ENCODE measurements at places on chromosomes 16 and 17.

DNA sequence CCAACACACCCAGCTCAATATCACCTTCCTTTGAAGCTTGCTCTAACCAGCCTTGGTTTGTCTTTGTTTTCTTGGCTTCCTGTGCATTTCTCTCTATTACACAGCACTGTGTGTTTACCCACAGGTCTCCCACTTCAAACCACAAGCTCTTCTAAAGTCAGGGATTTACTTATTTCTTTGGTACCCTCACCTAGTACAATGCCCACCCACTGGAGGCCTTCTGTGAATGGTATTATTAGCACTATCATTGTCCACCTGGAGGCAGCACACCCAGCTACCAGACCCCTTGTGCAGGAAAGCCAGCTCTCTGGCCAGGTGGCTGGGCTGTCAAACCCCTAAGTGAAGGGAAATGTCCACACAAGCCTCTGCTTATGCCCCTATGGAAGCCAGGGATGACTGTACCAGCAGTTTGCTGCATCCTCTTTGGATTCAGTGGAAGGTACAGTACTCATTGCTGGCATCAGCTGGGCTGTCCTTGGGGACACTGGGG lies 9.4 kb upstream of the TOP2A start:
- DNase-seq, result no peak

DNA sequence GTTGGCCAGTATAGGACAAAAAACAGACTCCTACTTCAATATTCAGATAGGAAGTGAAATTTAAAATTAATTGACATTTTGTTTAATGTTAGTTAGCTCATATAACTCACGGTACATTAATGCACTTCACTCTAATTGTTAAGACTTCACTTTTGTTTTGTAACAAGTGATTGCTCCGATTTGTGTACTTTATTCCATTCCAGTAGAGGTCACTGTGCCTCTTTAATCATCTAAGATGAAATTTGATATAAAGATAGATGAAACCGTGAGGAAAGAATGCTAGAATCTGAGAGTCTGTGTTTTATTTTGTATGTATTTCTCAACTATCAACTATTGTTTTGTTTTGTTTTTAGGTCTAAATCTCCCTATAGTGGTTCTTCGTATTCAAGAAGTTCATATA lies 29.0 kb downstream of the RBBP6 start:
- no peak for DNase-seq

DNA sequence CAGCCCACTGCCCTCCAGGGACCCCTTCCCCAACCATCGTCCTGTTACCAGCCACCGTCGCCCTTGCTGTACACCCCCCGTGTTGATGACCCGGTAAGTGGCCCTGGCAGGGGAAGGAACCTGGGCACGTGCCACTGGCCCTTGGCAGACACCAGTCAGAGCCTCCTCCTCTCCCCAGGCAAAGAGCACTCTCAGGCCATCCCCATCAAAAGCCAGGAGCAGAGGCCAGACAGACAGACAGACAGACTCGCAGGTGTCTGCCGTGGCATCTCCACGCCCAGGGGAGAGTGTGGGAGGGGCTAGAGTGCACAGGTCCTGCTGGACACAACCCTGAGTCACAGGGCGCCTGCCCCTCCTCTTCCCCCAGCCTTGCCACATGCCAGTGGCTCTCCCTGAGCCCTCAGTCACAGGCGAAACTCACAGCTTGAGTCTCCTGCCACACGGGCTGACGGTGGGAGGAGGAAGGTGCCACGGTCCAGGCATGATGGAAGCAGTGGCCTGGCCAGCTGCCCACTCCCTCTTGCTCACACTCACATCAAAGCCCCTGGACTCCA lies 7.8 kb downstream of the CLCN7 start:
- DNase-seq, result no peak

DNA sequence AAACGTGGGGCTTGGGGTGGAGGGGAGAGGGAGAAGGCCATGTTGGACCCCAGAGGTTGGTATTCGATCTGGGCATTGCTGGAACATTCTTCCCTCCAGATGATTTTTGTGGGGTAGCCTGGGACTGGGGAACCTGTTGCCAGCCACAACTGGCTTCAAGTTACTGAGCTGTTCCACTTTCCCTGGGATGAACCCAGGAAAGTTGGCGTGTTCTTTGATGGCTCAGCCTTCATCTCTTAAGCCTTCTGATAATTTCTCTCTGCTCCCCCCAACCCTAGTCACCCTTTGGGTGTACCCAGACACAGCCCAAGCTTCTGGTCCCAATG lies 2.1 kb downstream of the TBX21 start:
- DNase-seq, result no peak

GRCh38 chr16:51839727-51840462 lies 688.8 kb upstream of the SALL1 start:
- DNase-seq, result no peak

GRCh38 chr17:3912827-3913226 lies 3.4 kb downstream of the P2RX1 start:
- DNase-seq, result no peak

DNA sequence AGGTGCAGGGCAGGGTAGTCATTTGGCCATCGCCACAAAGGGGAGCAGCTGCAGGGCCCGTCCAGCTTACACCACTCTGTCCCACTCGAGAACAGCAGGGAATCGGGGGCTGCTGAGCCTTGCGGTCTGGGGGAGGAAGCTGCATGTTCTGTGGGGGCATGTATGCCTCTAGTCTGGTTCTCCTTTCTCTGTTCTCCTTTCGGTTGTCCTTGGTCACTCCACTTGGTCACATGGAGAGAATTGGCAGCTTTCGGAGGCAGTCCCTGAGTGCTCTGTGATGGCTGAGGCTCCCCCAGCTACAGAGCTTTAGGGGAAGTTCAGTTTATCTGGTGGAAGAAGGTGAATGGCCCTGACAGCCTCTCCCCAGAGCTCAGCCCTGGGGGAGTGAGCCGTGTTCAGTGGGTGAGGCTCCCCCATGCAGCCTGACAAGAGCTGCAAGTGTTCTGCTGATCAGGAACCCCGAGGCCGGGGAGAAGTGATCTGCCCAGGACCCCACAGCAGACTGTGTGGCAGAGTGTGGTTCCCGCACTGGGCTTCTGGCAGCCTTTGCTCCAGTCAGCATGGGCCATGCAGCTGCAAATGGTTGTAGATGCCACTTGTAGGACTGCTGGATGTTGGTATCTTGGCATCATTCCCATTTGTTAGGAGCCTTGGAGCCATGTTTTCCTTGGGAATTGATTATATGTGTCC lies 22.3 kb upstream of the SMPD3 start:
- no peak for DNase-seq

GRCh38 chr16:12613131-12613991 lies 190.3 kb downstream of the CPPED1 start:
- no peak for DNase-seq

GRCh38 chr17:5331506-5331905 lies 49.4 kb downstream of the RABEP1 start:
- no peak for DNase-seq

- no peak for DNase-seq
These were observed at the start of gene UNC45B for GRCh38 chr17:35147375-35147905. UNC45B (plus strand) TSS chr17:35147817; CDS start chr17:35148264, 447 bp downstream.

DNA sequence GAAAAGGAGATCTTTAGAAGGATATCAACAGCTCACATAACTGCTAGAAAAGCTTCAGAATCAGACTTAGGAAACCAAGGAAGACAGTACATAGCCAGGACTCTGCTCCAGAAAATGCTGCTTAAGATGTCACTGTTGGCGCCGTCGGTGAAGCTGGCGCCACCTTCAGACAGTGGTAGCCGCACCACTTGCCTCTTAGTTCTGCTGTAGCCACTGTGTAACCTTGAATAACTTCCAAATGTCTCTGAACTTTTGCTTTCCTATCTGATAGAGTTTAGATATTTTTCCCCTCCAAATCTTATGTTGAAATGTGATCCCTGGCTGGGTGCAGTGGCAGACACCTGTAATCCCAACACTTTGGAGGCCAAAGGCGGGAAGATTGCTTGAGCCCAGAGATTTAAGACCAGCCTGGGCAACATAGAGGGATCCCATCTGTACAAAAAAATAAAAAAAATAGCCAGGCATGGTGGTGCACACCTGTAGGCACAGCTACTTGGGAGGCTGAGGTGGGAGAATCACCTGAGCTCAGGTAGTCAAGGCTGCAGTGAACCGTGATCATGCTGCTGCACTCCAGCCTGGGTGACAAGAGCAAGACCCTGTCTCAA lies 6.3 kb upstream of the USP31 start:
- DNase-seq, result no peak

- no peak for DNase-seq
These were observed 7.3 kb downstream of the NT5C start for GRCh38 chr17:75124041-75124818.

DNA sequence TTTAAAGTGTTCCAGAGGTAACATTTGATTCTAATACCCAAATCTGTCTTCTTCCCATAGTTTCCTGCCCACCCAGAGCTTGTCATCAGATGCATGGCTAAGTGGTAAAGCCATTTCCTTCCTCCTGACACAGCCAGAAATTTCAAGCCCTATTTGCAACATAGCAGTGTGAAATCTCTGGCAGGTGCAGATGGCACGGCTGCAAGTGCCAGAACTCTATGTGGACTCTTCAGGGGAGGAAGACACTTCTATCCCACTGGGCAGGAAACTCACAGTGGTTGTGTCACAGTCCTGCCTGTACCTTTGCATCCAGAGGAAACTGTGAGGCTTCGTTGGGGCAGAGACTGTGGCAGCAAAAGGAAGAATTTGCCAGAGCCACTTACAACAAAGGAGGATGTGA lies 13.2 kb downstream of the DYNLRB2 start:
- DNase-seq, result no peak

GRCh38 chr16:74078511-74079231 lies 217.9 kb upstream of the PSMD7 start:
- no peak for DNase-seq

DNA sequence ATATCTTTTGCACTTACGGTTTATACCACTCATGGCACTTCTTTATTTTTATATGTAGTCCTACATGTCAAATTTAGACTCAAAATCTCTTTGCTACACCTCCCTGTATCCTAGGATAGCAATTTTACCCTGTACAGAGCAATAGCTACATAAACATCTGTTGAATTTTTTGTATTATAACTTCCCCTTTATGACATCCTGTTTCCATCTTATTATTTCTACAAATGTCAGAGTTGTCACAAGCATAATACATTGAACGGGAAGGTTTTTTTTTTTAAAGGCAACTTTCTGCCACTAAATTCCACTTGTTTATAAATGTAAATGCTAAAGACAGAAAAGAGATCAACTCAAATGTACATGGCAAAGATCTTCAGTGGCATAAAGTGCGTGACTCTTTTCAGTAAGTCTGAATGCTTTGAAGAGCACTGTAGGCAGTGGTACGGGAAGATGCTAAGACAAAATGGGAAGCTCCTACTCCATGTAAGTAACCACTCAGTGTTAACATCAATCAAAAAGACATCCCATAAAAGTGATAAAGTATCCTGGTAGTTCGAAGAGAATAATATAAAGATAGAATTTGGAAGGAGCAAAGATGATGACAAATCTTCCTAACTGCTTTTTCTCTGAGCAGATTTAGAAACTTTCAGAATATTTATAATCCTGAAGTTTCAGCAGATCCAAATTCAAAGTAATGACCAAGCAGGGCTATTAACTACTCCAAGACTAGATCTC lies 26.8 kb downstream of the GNA13 start:
- no peak for DNase-seq
